ENCODE measurements at places on chromosomes 4 and X.

DNA sequence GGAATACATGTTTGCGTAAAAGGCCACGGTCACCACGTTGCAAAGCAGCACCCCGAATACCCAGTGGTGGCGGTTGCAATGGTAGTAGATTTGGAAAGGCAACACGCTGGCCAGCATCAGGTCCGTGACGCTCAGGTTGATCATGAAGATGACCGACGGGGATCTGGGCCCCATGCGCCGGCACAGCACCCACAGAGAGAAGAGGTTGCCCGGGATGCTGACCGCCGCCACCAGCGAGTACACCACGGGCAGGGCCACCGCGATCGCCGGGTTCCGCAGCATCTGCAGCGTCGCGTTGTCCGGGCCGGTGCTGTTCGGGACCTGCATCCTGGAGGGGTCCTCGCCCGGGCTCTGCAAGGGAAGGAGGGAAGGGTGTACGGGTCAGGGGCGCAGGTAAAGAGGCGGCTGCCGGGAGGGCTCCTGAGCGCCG is 13.5 kb upstream of the ASMTL start:
- DNase-seq, result no peak

DNA sequence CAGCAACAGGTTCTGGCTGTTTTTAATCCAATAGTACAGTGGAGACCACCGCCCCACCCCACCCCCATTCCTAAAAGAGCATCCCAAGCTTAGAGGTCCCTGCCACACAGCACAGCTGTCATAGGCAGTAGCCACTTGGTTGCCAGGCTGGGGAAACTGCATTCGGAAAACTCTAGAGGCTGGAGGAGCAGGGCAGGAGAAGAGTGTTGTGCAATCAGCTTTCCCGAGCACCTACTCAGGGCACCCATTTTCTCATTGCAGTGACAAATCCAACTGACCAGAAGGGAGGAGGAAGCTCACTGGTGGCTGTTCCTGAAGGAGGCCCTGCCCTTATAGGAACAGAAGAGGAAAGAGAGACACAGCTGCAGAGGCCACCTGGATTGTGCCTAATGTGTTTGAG is 1.1 kb downstream of the CXCL1 start:
- DNase-seq, result no peak

GRCh38 chrX:44698357-44698756 is 145.5 kb upstream of the DUSP21 start:
- DNase-seq, result no peak

DNA sequence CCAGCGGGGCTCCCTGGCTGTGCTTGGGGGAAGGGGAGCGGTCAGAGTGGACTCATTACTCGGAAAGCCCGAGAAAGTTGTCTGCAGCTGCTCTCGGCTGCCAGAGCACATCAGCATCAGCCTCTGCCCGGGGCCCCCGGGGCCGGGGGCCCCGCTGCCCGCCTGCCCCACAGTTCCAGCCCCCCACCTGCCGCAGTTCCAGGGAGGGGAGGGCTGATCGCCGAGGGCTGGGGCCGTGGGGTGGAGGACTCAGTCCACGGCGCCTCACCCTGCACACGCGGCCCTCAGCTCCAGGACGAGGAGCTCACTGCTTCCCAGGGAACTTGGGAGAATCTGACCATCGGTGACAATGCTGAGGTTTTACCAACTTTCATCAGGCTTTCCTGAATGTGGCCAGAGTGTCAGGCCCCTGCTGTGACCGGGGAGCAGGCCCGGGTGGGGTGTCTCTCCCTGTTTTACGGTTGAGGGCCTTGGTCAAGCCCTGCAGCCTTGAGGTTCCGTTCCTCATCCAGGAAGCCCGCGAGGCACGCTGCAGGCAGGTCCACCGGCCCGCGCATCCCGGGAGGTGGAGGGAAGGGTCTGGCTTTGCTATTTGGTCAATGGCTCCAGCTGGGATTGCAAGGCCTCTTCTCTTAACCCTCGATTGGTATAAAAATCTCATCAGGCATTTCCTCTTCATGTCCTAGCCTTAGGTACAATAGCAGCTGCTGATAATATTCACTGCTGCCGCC is 57.2 kb downstream of the CPZ start:
- DNase-seq, result no peak

- DNase-seq, result no peak
Measured at GRCh38 chr4:162494935-162495334, 331.1 kb upstream of the FSTL5 start.
